ENCODE measurements at places on chromosomes 1 and 21.

- DNase-seq = no peak
Measured at GRCh38 chr1:87980494-87980893, 651.8 kb downstream of the LMO4 start.

DNA sequence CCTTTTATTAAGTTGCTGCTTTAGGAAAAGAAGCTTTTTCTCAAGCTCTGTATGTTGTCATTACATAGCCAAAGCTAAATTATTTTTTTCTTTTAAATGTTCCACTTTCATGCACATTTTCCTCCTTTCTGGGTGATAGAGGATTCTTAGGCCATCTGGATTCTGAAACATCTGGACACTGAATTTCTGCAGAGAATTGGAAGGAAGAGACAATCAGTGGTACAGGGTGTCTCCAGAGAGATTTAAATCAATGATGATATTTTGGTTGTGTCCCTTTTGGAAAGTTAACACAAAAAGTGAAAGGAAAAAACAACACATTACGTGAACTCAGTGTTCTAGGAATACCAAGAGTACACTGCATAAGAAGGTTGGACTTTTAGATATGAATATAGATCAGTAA is 211.4 kb upstream of the PKN2 start:
- no peak for DNase-seq

GRCh38 chr1:47175227-47175934 is 14.5 kb downstream of the PDZK1IP1 start:
- peak; percentile 69 for DNase-seq

DNA sequence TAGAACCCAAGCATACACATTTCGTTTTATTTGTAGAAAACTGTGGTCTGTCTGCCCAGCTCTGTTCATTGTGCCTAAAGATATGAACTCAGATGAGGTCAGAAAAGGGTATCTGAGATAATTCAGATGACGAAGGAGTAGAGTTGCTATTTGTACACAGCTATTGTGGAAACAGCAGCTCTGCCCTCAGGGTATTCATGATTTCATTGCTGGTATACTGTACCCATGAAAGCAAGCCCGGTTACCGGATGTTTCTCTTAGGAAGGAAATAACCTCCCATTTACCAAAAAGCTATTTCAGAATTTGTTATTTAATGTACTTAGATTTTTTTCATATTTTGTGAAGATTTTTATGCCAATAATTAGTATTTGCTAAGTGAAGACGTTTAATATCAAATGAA is 37.8 kb downstream of the SMAP2 start:
- no peak for DNase-seq

- DNase-seq = no peak
Measured at GRCh38 chr1:15043934-15044333, 109.6 kb upstream of the TMEM51 start.

DNA sequence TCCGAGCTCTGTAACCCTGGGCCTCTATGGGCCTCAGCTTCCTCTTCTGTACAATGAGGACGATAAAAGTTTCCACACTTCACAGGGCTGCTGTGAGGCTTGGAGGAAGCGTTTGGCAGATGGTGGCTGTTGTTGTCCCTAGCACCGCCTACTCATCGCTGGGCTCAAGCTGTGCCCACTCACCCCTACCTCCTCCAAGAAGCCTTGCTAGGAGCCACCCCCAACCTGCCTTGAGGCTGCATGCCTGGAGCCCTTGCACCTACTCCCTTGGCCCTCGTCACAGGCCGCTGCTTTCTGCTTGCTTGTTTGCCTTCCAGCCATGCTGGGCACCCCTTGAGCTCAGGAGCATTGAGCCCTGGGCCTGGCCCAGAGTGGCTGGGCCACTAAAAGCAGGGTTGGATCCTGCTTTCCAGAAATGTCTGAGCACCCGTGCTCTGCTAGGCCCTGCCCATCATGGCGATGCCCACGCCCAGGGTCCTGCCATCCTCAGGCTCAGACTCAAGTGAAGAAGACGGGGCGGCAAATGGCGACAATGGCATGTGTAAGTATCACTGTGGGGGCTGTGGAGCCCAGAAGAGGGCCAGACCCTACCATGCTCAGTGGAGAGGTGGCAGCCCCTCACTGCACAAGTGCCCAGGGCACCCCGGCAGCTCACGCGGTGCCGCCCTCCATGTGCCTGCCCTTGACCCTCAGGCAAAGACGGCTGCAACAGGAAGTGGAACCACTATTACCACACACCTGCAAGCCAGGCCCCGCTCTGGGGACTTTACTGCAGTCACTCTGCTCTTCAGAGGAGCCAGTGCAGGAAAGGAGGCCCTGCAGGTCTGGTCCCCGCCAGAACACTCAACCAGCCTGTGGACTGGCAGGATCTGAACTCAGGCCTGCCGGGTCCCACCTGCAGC is 9.5 kb downstream of the SH3BGRL3 start:
- DNase-seq = peak; percentile 84
